Vagina (tissue), 2 donors: ENCODE measurements at places on chromosomes 16 and 17. TPM values are rescaled to one million over a fixed set of nuclear protein-coding genes. Genes with fewer than 3 reads are reported as not detected.

The NACA2 gene
- total RNA-seq: not detected

- no peak for DNase-seq
Observed at GRCh38 chr17:30341703-30342249, 7.9 kb upstream of the TMIGD1 start.

- no peak for DNase-seq
Observed at GRCh38 chr16:78742501-78743283, 643.2 kb downstream of the WWOX start.

DNA sequence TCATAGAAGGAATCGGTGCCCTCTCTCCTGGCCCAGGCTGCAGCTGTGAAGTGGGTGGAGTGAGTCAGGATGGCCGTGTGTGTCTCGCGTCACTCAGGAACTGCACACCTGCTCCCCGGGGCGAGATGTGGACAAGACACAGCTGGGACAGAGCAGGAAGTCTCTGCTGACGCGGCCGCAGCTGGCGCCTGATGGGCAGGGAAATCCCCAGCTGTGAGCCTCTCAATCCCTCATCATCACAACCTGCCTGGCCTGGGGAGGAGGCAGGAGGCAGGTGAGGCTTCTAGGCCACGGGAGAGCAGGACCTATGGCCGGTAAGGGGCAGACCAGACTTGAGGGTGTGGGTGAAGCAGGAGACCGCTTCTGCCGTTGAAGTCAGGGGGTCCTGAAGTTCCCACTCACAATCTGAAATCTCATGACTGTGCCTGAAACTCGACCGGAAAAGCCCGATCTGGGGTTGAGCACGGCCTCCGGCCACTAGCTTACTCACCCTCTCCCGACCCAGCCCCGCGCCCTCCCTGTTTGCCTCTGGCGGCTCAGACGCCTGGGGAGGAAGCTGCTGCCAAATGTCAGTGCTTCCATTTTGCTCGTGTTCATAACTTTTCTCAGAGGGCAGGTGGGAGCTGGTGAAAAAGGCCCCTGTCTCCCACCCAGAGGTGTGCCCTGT lies 1.1 kb upstream of the TRPV3 start:
- DNase-seq: peak; percentile 83

GRCh38 chr16:23058576-23058975 lies 90.7 kb downstream of the USP31 start:
- DNase-seq: no peak

The CMTM1 gene
- not detected for total RNA-seq

DNA sequence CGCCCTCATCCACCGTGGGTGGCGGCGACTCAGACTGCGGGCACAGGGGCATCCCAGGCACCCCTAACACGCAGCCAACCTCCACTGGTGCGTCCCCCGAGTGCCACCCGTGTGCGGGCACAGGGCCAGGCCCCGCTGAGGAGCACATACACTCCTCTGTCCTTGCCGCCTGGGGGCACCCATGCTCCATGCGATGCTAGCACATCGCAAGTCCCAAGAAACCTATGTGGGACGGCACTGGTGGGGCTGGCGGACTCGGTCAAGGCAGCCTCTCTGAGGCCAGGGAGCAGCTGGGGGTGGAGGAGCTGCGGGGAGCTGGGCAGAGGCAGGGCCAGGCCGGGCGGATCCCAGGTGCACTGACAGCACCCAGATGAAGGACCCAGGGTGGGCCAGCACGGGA lies 4.0 kb downstream of the ZNF598 start:
- DNase-seq: no peak

GRCh38 chr17:75031972-75032719 lies 14.6 kb downstream of the ATP5PD start:
- peak; percentile 94 for DNase-seq

DNA sequence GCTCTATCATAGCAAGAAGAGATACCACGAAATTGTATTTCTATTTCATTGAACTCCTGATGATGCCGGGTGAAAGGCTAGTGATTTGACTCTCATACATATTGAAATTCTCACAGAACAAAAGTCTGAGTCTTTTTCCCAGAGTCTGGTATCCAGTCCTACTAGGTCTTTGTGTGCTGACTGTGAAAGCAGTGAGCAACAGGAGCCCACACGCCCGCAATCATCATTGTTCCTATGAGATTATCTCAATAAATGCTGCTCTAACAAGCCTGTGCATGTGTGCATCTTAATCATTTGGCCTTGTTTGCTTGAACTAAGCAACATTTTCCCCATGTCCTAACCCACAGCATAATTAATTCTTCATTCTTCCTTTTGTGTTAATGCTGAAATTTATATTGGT lies 1466.0 kb downstream of the CDH11 start:
- DNase-seq: no peak

DNA sequence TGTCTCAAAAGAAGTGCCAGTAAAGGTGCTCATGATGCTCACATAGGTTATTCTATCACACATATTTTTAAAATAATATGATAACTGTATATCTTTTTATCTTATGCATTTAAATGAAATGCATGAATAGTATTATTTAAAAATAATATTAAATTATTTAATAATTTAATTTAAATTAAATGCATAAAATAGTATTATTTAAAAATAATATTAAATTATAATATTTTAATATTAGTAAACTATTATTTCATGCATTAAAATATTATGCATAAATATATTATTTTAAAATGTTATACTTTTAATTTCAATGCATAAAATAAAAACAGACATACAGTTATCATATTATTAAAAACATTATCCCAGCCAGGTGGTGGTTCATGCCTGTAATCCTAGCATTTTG lies 33.4 kb downstream of the TMC7 start:
- no peak for DNase-seq

DNA sequence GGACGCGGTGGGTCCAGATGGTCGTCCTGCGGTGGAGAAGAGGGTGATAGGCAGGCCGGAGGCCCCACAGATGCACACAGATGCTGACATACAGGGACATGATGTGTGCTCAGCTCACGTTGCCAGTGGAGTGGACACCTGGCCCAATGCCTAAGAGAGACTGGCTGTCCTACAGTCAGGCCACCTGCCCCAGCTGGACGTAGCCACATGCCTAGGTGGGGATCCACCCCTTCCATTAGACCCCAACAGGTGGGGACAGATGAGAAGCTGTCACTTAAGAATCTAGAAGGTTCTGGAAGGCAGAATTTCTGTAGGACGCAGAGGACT lies 117.6 kb upstream of the ZNF750 start:
- no peak for DNase-seq

DNA sequence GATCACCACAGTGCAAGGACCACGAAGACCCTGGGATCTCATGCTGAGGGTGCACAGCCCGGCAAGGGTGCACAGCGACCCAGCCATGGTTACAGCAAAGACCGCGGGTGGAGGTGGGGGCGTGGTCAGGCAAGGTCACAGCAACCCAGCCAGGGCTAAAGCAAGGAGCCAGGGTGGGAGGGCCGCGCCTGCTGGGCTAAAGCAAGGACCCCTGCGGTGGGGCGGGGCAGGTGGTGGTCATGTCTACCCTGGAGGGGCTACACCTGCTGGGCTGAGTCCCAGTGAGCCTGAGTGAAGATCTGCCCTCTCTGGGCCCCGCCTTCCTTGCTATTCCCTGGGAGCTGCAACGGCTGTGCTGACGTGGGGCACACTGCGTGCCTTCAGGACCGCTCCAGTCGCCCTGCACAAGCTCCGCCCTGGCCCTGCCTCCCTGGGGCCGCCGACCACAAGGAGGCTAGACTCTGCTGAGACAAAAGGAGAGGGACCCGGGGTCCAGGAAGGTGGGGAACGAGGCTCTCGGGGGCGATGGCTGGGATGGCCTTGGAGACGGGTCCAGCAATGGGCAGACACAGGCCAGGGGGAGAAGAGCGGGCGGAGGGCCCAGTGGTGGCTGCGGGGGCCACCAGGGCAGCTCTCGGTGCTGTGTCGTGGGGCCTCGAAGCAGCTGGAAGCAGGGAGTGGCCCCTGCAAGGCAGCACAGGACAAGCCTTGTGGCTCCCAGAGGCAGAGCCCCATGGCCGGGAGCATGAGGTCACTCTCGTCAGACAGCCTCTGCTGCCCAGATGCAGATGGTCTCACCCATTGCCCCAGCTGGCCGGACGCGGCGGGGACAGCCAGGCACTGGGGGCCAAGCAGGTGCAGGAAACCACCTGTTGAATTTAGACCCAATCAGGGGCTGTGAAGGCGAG lies 52.8 kb downstream of the CBFA2T3 start:
- no peak for DNase-seq

- DNase-seq: no peak
Observed at GRCh38 chr16:86077243-86077940, 178.4 kb downstream of the IRF8 start.

The KRTAP1-1 gene
- not detected for total RNA-seq

GRCh38 chr16:24541233-24541933 lies 2.0 kb downstream of the RBBP6 start:
- DNase-seq: no peak
